ENCODE measurements at places on chromosomes 1 and 21. TPM values are rescaled to one million over a fixed set of nuclear protein-coding genes. Genes with fewer than 3 reads are reported as not detected.

The NBPF20 gene
- 4.7 TPM for total RNA-seq

The SYCP1 gene
- not detected for total RNA-seq

The SUMO3 gene
- total RNA-seq = 92.1 TPM

The SIM2 gene
- not detected for total RNA-seq

The APP gene
- 254 TPM for total RNA-seq

The SLC9C2 gene
- not detected for total RNA-seq

The OLIG1 gene
- 5.4 TPM for total RNA-seq

The IVL gene
- total RNA-seq = not detected

Measured in neural crest cell (in vitro differentiated cells).